HEK293T (cell line): ENCODE measurements at places on chromosomes 11 and 22.

GRCh38 chr11:10669258-10670033 lies 24.1 kb downstream of the IRAG1 start:
- peak; percentile 64 for DNase-seq

- DNase-seq, result no peak
These were observed 29.5 kb downstream of the DIXDC1 start for GRCh38 chr11:111966678-111967077.

GRCh38 chr11:116773203-116774097 lies 663 bp upstream of the BUD13 start:
- no peak for DNase-seq

DNA sequence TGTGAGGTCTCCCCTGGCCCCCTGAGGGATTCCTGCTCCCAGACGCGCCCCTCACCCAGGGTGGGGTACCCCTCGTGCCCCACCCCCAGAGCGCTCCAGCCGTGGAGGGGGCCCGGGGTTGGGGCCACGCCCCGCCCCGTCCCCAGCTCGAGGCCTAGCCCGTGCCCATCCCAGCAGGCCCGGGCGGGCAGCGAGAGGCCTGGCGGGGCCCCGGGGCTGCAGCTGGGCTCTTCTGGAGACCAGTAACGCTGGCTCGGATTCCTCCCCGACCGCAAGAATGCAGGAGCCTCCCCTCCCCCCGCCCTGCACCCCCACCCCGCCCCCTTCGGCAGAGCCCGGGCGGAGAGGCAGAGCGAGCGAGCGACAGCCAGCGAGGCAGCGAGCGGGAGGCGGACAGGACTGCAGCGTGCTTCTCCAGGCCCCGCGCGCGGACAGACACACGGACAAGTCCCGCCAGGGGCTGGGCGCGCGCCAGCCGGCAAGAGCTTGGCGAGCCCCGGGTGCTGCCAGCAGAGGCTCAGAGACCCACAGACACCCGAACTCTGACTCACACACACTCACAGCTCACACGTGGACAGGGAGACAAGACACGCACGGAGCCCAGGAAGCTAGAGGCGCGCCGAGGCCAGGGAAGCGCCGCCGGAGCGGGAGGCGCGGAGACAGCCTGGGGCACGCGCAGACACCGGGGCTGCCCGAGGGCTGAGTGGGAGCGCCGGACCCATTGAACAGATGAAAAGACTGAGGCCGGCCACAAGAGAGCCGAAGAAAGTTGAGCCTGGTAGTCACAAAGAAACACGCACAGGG lies 15.2 kb downstream of the BCL9L start:
- DNase-seq, result no peak

- no peak for DNase-seq
These were observed 108.0 kb downstream of the PARVA start for GRCh38 chr11:12485328-12485727.

DNA sequence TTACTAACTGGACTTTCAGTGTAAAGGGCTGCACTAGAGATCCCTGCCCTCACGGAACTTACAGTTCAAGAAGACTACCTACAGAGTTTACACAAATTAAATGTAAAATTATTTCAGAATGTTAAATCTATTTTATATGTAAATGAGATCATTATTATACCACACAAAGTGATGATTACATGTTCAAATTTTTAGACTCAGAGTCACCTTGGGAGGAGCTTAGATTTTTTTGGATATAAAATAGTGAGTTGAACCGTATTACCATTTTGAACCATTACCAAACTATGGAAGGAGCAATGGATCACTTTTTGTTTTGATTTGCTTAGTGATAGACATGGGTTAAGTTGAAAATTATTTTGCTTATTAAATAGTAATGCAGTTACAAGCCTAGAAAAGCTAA lies 1.6 kb downstream of the IPO7 start:
- DNase-seq, result no peak

DNA sequence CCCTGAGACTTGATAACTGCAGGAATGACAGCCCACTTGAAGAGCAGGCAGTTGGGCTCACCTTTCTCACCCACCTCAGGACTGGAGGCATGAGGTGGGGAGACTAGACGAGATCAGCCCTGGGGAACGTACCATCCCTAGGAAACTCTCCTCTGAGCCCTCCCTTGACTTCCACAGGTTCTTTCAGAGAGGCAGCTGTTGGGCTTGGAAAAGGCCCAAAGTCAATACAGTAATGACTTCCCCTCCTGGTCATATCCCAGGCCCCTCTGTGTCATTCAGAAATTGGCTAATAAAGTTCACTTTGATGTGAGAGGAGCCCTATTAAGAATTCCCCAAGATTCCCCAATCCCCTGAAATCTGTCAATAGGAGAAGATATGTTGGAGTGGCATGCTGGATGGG lies 5.8 kb upstream of the NECTIN1 start:
- no peak for DNase-seq

DNA sequence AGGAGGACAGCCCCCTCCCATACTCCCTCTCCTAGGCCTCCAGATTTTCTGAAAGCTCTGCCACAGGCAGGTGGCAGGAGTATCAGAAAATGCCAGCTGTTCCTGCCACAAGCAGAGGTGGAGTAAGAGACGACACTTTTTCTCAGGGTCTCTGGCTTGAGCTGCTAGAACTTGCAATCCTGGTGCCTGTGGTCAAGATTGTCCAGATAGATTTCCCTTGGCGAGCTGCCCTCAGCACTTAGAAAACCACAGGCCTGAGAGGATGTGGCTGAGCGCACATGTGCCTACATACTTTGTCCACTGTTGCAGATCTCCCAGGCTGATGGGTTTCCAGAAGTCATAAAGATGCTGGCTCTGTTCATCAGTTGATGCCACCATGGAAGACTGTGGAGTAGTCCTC lies 65.7 kb upstream of the NAV2 start:
- no peak for DNase-seq

DNA sequence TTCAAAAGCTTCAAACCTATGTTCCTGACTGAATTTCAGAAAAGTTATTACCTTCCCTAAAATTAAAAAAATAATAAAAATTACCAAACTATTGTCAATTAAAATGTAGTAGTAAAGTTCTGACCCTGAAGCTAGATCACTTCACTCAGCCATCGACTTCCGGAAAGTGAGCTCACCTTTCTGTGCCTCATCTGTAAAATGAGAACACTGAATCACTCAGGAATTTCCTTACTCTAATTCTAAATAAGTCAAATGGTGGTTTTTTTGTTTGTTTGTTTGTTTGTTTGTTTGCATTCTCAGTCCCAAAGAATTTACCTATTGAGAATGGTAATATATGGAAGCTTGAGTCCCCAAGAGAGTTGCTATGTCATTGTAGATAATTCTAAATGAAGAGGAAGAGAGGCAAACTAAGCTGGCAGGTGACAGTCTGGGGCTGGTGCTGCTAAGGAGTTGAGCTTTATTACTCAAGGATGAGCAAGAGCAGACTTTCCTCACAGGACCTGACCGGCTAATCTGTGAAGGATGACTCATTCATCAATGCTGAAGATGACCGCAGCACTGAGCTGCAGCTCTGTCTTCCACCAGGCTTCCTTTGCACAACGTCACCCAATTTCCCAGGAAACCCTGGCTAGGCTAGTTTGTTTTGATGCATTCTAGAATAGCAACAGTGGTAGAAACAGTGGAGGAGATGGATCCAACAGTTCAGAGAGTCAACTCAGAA lies 248.8 kb downstream of the RAB38 start:
- DNase-seq, result no peak

GRCh38 chr11:129935723-129936122 lies 40.3 kb upstream of the NFRKB start:
- DNase-seq, result no peak

GRCh38 chr11:16293204-16293681 lies 63.1 kb downstream of the SOX6 start:
- DNase-seq, result no peak

GRCh38 chr11:112558691-112559090 lies 298.0 kb upstream of the PLET1 start:
- no peak for DNase-seq

DNA sequence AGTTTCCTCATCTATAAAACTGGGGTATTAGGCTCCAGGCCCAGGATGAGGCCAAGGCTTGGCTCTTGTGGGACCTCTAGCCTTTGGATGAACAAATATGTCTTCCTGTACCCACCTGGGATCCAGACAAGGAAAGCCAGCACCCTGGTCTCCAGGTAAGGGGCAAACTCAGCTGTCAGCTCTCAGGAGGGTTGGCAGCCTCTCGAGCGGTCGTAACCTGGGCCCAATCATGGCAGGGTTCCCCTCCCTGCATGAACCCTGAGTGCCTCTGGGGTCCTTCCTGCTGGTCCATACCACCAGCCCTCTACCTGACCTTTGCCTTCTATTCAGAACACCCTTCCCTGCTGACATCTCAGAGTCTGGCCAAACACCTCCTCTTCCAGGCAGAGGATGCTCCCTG lies 19.6 kb downstream of the SLC22A12 start:
- no peak for DNase-seq

- DNase-seq, result peak; percentile 69
These were observed at the start of gene VWA5A for GRCh38 chr11:124114942-124115781. TSS of gene VWA5A (plus strand) at chr11:124115450. CDS start at chr11:124117512, 2,062 bp downstream.

DNA sequence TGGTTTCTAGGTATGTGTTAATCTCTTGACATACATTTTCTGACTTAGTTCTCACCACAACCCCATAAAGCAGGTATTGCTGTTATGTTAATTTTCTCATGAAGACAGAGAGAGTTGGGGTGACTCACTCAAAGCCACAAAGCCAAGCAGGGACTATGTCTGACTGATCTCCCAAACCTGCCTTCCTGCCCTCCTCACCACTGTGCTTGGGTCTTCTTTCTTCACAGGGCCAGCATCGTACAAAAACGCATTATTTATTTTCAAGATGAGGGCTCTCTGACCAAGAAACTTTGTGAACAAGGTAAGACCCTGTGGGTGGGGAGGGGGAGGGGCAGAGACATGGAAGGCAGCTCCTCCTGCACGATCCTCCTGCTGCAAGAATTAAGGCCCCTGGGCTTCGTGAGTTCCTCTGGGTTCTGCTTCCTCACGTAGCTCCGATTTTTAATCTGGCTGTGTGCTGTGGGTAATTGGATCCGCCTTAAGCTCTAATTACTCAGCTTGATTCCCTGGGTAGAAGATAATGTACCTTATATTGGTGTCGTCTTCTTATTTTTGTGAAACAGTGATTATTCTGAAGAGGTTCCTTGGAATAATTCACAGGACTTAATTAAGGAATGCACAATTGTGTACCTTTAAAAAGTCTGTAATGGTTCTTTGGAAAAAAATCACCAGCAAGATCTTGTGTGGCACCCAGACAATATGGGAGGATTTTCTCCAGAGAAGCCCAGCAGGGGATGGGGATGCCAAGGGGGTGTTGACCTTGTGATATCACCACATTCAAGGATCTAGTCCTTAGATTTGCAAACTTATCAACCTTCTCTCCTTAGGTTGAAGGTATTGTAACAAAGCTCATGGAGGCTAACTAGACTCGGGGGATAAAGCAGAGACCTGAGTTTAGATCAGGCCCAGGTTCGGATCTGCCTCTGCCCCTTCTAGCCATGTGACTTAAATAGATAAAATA lies 112.9 kb downstream of the SPON1 start:
- no peak for DNase-seq

- no peak for DNase-seq
These were observed 8.1 kb upstream of the SRSF8 start for GRCh38 chr11:95058621-95059020.

DNA sequence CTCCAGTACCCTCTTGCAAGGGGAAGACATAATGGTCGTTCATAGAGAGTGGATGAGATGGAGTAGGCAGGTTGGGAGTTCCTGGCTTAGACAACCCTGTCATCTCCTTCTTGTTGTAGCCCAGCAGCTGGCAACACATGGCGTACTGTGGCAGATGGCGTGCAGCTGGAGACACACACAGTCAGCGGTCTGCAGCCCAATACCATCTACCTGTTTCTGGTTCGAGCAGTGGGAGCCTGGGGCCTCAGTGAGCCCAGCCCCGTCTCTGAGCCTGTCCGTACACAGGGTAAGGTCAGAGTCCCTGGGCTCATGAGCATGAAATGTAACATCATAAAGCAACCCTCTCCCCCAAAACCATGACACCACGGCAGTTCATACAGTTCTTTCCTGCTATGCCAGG lies 8.7 kb downstream of the ROBO3 start:
- DNase-seq, result no peak

DNA sequence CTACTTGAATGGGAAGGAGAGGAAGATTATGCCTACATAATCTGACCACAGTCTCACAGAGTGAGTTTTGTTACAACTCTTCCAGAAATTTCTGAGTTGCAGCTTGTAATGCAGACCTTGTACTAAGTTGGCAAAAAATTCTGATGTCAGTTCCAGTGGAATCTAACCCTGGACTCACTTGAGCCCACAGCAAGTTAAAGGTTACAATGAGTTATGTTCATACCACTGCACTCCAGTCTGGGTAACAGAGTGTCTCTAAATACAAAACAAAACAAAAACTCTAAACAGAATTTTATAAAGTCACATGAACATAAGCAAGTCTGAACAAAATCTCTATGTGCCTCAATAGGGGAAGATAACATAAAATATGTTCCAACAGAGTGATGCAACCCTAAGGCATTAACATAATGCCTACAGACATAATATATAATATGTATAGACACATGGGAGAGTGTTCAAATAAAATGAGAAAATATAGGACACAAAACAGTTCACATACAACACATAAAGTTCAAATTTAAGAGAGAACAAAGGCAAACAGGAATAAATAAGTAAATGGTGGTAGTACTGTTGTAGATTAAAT lies 1.1 kb downstream of the GLYAT start:
- no peak for DNase-seq

DNA sequence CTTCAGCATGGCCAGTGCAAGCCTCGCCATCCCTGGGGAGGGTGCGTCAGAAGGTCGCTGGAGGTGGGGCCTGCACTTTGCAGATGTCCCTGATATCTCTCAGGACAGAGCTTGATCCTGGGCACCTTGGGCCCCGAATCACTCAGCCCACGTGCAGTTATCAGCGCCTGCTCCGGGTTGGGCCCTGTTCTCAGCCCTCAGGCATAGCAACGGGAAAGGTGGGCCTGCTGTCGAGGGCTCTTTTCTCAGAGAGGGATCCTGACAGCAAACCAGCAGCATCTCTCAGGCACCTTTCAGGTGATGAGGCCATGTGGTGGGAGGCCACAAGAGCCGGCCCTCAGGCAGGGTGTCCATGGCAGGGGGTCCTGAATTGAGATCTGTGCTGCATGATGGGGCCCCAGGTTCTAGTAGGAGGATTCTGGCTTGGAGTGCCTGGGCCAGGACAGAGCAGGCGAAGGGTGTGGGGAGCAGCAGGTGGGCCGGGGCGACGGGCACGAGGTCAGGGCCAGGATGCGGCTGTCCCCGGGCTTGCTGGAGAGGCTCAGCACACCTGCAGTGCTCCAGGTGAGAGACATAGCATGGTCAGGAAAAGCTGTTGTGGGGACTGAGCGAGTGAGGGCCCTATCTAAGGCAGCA lies 280.5 kb downstream of the TBC1D22A start:
- DNase-seq, result no peak

GRCh38 chr11:86706338-86707131 lies 34.1 kb upstream of the ME3 start:
- DNase-seq, result no peak

GRCh38 chr22:33923033-33923432 lies 2.8 kb upstream of the LARGE1 start:
- no peak for DNase-seq
